ENCODE measurements at places on chromosomes 2 and 18.

DNA sequence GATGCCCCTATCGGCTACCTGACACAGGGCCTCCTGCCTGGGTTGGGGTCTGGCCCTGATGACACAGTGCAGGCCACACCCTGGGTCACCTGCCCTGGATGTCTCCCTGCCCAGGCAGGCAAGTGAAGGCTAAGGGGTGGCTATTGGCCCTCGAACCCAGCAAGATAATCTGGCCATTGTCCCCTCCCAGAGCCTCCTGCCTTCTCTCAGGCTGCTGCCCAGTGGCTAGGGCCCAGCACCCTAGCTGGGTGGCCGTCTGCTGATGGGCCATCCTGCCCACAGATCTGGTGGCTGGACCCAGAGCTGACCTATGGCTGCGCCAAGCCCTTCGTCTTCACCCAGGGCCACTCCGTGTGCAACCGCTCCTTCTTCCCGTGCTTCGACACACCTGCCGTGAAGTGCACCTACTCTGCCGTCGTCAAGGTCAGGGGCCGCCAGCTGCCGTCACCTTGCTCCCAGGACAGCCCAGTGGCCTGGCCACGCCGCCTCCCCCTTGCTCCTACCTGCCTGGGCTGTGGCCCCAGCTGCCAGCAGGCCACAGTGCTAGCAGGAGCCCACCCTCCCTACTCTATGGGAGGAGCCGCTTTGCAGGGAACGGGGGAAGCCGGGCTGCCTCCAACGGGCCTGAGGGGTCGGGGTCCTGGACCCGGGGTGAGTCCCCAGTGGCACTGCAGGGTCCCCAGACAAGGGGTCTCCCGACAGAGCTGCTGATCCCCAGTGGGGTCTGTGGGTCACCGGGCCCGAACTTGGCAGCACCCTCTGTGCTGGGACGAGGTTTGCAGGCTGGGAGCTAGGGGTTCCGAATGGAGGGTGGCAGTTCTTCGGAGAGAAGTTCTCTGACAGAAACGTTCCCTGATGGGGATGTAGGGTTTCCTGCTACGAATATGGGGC, 4.1 kb downstream of the RNPEPL1 start:
- no peak for DNase-seq

- no peak for DNase-seq
Measured at GRCh38 chr18:2894841-2895370, 48.1 kb downstream of the EMILIN2 start.

- no peak for DNase-seq
Measured at GRCh38 chr2:242015108-242016065, 145.9 kb downstream of the RTP5 start.

DNA sequence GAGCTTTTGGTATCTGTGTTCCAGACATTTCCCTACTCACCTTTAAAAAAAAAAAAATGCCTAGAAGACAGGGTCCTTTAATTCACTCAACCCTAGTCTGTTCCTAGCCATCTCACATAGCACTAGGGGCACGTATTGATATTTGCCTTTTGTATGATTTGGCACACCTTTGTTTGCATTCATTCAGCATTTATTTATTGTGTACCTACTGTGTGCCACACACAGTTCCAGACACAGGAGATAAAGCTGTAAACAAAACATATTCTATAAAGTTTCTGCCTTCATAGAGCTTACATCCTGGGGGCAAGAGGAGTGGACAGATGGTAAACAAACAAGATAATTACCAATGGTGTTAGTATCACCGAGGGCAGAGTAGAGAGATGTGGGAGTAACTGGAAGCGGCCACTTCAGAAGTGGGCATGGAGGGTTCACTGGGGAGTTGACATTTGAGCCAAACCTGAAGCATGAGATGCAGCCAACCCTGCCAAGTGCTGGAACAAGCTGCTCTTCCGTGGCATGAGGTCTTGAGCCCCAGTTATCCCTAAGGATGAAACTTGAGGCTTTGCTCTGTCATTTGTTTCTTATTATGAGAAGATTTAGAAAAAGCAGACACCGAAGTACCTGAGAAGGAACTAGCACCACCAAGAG, 18.2 kb downstream of the MAPRE2 start:
- no peak for DNase-seq

DNA sequence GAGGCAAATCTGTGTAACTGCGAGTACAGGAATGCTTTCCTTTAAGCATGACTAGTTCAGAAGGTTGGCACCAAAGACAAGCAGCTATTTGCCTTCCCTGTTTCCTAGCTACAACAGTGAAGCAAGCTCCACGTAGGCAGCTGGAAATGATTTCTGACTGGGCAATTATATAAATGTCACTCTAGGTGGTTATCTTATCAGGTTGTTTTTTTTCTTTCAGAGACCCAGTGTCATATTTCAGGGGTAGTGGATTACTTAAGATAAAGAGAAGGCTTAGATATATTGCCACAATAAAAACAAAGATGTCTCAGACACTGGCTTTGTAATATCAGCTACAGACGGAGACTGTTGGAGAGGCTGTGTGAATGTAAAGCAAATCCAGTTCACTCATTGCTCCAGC, 748.9 kb upstream of the NXPH2 start:
- DNase-seq = no peak

GRCh38 chr2:72347081-72347480, 199.4 kb upstream of the CYP26B1 start:
- no peak for DNase-seq

DNA sequence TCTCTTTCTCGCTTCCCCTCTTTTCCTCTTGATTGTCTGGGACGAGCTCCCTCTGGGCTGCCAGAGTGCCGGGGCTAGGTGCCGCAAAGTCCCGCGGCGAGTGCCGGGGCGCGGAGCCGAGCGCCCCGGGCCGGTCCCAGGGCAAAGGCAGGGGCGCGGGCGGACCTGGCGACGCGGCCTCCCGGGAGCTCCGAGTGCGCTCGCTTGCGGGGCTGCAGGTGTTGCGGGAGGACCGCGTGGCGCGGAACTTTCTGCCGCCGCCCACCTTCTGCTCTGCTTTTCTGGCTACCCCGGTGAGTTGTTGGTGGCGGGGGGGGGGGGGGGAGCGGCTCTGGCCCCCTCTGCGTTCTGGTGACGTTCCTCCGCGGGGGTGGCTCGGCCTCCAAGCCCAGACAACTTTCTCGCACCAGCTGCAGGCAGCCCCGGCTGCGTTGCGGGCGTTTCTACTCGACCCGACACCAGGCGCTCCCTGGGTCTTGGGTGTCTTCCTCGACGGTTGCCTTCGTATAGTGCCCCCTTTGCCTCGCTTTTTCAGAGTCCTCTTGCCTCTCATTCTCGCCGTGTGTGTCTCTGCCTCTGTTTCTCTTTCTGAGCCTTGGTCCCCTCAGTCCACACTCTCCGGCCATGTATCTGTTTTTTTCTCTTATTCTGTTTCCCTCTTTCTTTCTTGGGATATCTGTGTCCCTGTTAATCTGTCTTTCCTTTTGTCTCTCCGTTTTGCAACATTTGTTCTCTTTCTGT, 759 bp downstream of the GALNT13 start:
- DNase-seq = no peak

DNA sequence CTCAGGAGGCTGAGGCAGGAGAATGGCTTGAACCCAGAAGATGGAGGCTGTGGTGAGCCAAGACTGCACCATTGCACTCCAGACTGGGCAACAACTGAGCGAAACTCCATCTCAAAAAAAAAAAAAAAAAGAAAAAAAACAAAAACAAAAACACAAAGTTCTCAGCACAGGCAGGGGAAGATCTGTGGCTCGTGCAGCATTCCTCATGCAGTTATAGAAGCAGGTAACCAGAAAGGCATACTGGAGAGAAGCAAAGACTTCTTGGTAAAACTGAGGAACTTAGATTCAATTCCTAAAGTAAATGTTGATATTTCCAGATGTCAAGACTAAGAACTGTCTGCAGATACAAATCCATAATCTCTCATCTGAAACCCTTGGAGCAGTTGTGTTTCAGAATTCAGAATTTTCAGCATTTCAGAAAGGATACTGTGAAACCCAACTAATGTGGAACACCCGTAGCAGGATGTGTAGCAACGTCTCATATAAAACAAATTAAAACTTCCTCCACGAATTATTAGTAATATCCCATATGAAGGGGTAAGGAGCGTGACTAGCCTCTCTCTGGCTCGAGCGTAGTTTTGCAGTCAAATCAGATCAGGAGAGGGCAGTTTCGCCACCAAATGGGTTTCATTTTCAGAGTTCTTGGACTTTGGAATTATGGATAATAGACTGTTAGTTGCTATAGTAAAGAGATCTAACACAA, 13.2 kb upstream of the SLC25A52 start:
- no peak for DNase-seq

- DNase-seq = no peak
Measured at GRCh38 chr2:23684395-23685176, 242.3 kb downstream of the ATAD2B start.

GRCh38 chr2:21590026-21590690, 466.4 kb downstream of the TDRD15 start:
- DNase-seq = no peak

- no peak for DNase-seq
Measured at GRCh38 chr2:63194175-63194574, 143.5 kb downstream of the OTX1 start.

DNA sequence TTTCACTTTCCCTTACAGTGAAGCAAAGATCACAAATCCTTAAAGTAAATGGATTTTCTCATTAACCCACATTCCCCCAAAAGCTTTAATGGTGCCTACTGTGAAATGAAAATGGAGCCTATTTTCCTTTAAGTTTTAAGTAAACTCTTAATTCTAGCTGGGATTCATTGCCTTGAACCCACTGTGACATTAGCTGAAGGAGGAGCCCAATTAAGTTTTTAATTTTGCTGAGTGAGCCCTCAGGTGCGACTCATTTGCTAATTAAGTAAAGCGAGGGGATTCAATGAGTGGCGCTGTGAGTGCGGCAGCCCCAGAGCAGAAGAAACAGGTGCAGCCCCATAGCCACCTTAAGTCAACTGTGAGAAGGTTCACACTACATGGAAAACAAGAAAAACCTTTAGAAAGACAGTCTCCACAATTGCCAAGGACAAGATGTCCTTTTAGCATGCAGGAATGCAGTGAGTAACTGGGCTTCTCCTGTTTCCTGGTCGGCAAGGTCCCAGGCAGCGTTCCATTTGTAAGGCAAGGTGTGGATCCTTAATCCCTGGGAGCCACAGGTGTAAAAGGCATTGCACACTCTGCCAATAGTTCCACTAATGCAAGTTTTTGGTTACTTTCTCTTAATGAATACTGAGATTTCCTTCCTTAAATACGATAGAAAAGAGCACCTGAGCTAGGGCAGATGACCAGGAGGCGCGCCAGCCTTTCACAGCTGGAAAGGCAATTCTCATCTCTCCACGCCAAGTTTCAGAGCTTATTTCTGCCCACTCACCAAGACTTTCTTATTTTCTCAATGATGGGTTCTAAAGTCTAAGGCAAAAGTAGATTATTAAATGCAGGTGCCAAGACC, 87.7 kb downstream of the TMEM18 start:
- no peak for DNase-seq

- DNase-seq = no peak
Measured at GRCh38 chr2:160294339-160294803, 94.3 kb upstream of the ITGB6 start.

DNA sequence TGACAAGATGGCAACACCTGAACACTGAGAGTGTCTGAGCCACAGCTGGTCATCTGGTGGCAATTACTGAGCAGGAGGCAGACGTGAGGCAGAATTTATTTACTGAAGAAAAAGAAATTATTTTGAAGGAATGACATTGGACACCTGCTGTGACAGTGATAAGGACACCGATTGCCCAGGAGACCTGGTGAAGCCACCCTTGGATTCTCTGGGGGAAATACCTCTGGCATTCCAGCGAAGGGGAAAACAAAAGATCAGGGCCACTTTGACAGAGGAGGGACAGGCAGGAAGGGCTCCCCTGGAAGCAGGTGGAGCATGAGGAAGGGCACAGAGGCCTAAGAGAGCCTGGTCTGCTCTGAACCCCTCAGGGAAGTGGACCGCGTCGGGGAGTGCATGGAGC, 85.4 kb upstream of the ALPP start:
- no peak for DNase-seq

GRCh38 chr2:232731470-232731869, 34.3 kb downstream of the GIGYF2 start:
- no peak for DNase-seq

DNA sequence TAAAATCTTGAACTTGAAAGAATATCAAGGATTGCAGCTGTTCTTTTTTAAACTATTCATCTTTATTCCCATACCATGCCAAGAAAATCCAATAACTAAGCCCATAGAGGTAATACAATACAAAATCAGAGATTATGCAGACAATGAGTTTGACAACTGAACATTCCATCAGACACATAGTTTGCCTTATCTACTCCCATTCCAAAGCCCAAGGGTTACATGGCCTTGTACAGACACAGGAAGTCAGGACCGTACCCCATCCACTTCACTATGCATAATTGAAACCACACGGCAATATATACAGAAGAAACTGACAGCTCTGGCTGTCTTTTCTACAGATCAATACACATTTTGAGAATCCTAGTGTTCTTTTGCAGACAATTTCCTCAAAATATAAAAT, 181.3 kb downstream of the TMX3 start:
- DNase-seq = no peak

DNA sequence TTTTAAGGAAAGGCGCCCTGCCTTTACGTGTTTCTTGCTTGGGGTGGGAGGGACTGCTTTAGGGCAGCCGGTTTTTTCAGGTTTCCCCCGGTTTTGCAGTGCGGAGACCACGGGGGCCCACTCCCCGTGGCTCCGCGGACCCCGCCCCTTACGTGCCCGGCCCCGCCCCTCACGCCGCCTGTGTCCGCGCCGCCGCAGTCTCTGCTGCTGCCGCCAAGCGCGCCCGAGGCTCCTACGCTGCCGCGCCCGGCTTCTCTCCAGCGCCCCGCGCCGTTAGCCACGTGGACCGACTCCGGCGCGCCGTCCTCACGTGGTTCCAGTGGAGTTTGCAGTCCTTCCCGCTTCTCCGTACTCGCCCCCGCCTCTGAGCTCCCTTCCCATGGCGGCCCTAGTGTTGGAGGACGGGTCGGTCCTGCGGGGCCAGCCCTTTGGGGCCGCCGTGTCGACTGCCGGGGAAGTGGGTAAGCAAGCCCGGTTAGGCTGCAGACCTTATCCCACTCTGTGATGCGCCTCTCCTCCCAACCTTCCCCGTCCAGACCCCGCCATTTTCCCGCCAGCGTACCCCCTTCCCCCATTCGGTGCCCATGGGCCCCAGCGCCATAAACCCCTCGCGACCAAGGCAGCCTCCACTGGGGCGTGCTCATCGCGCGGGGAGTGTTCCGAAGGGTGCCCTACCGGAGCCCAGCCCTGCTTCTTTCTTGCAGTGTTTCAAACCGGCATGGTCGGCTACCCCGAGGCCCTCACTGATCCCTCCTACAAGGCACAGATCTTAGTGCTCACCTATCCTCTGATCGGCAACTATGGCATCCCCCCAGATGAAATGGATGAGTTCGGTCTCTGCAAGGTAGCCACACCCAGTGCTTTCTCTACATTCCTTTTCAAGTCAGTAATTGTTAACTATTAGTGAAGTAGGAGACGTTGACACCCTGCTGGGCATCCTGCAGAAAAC, at the start of gene CAD:
Gene CAD, plus strand, starts transcription at position 197 of the 949 bp plus-strand sequence. Its CDS starts 183 bp downstream, at position 380.
- DNase-seq = no peak

DNA sequence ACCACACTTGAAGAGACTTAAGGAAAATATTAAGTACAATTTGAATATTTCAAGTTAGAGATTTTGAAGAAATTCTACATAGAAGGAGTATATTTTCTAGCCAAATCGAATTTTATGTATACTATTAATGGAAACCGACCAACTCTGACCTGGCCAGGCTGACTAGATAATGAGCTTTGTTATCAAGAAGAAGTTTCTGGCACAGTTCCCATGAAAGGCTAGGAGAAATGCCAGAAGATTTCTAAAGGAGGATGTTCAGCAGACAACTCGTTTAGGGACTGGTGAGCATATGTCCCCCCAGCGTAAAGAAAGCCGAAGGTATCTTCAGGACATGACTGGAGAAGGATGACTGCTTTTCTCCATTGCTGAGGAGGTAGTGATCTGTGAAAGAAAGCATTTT, 127.3 kb downstream of the DIS3L2 start:
- no peak for DNase-seq

Data from cerebellar nuclear complex (tissue), 1 donor.